ENCODE measurements at places on chromosomes 7 and 10.

DNA sequence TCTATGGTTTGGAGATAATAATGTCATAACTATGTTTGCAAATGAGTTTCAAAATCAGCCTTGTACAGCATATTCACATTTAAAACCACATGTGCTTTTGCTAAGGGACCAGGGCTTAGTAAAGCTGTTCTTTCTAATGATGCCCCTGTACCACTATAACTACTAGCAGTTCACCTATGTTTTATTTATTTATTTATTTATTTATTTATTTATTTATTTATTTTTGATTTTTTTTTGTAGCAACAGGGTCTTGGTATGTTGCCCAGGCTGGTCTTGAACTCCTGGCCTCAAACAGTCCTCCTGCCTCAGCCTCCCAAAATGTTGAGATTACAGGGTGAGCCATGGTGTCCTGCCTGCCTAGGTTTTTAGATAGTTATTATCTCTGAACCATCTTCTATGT is 96.9 kb downstream of the CFAP58 start:
- no peak for DNase-seq

- no peak for DNase-seq
These were observed 172.6 kb upstream of the KLF14 start for GRCh38 chr7:130906575-130906974.

GRCh38 chr10:4512196-4512595 is 313.8 kb upstream of the AKR1E2 start:
- DNase-seq: no peak

DNA sequence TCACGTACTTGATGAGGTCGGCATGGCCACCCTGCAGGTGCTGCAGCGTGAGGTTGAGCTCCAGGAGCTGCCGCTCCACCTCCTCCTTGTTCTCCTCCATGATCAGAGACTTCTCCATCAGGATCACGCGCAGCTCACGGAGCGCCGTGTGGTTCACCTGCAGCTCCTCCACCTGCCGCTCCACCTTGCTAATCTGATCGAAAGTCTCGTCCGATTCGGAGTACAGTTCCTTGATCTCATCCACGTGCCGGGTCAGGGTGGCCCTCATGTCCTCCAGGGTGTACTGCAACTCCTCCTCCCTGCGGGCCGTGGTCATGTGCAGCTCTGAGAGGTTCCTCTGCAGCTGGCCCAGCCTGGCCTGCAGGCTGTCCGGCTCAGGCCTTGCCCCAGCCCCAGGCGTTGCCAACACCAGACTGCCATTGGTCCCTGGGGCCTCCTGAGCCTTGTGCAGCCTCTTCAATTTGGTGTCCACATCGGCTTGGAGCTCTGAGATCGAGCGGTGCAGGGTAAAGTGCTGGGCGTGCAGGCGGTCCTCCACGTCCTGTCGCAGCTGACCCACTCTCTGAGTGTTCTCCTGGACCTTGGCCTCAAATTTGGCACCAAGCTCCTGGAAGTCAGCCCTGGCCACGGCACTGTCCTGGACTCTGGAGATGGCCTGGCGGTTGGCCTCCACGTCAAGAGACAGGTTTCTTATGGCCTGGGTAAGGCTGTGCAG is 13.9 kb downstream of the MMRN2 start:
- DNase-seq: no peak

- DNase-seq: no peak
These were observed 1104.0 kb downstream of the XPNPEP1 start for GRCh38 chr10:108819302-108819701.

GRCh38 chr10:122273966-122274545 is 3.0 kb downstream of the BTBD16 start:
- DNase-seq: no peak

GRCh38 chr7:156169474-156170370 is 357.5 kb upstream of the SHH start:
- no peak for DNase-seq

DNA sequence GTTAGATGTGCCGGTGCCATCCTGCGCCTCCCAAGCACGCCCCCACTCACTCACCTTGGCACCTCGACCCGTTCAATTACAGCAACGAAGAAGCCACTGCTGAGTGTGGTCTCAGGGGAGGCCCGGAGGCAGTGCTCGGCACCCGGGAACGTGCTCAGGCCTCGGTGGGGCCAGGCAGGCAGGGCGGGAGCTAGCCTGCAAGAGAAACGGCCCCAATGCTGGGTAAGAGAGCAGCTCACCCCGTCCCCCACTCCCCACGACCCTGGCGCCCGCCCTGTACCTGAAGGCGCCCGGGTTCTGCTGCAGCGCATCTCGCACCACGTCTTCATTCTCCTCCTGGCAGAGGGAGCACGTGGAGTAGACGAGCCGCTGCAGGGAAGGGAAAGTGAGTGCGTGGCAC is 5.1 kb downstream of the NSUN5 start:
- no peak for DNase-seq

DNA sequence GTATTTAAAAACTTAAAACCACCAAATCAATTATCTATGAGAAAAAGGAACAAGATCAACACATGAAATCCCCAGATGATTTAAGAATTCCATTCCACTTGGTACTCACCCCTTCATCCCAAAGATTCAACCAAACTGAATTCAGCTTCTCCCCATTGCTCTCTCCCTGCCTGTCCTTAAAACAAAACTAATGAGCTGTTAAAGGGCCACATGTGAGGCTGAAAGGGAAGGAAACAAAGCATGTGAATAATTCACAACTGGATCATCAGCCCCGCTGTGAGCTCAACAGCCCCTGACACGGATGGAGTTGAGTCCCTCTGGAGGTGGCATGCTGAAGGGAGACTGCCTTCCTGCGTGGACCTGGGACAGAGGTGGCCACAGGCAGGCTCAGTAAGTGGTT is 32.9 kb downstream of the VOPP1 start:
- no peak for DNase-seq

DNA sequence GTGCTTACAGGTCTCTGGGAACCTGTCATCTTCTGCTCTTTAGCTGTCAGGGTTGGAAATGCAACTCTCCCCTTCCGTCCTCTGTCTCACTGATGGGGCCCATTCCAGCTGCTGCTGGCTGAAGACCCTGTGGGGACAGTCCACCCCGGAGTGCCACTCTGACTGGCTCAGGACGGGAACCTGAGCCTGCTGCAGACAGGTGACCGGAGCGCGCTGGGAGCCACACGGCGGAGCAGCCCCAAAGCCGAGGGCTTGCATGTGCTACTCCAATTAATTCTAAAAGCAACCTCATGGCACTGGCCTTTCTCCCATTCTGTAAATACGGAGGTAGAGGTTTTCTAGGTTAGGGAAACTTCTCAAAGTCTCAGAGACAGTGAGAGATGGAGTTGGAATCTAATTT is 223.5 kb upstream of the PITRM1 start:
- no peak for DNase-seq

GRCh38 chr10:133262696-133263095 is 14.0 kb downstream of the ADAM8 start:
- no peak for DNase-seq

GRCh38 chr10:17233286-17233991 is 5.4 kb downstream of the VIM start:
- no peak for DNase-seq

DNA sequence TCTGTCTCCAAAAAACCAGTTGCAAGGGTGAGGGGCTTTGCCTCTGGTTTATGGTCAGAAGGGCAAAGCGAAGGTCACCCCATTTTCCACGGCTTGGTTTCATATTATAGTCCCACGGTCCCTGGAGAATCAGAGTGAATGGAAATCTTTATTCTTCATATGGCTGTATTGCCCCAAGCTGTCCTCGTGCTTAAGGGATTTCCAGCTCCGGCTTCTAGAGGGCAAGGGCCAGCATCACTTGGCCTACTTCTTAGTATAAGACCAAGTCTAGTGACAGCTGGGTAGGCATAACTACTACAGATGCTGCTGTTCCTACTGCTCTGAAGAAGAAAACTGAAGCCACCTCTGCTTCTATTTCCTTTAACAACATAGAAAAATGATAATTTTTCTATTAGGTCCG is 63.2 kb downstream of the PARP12 start:
- DNase-seq: no peak

GRCh38 chr10:51843966-51844365 is 144.6 kb upstream of the CSTF2T start:
- no peak for DNase-seq
